ENCODE measurements at places on chromosomes 1 and 21. TPM values are rescaled to one million over a fixed set of nuclear protein-coding genes. Genes with fewer than 3 reads are reported as not detected.

SGIP1 gene
- 3.6 TPM for total RNA-seq

GPR157 gene
- total RNA-seq = 49.4 TPM

EPHA2 gene
- total RNA-seq = 7.3 TPM

CCDC185 gene
- total RNA-seq = not detected

NKAIN1 gene
- not detected for total RNA-seq

CBS gene
- total RNA-seq = 6.2 TPM

PDZK1 gene
- total RNA-seq = not detected

AJAP1 gene
- total RNA-seq = 0.05 TPM

LRIG2 gene
- total RNA-seq = 6.7 TPM

GJA9 gene
- total RNA-seq = not detected

MMP23B gene
- total RNA-seq = 25.1 TPM

FAM177B gene
- not detected for total RNA-seq

PTGS2 gene
- total RNA-seq = 1.0 TPM

PTCH2 gene
- 0.30 TPM for total RNA-seq

HAO2 gene
- total RNA-seq = not detected

Measured in Right ventricle myocardium superior (tissue), 1 donor.